DMS79 (cell line): ENCODE measurements at places on chromosomes 16 and 17.

DNA sequence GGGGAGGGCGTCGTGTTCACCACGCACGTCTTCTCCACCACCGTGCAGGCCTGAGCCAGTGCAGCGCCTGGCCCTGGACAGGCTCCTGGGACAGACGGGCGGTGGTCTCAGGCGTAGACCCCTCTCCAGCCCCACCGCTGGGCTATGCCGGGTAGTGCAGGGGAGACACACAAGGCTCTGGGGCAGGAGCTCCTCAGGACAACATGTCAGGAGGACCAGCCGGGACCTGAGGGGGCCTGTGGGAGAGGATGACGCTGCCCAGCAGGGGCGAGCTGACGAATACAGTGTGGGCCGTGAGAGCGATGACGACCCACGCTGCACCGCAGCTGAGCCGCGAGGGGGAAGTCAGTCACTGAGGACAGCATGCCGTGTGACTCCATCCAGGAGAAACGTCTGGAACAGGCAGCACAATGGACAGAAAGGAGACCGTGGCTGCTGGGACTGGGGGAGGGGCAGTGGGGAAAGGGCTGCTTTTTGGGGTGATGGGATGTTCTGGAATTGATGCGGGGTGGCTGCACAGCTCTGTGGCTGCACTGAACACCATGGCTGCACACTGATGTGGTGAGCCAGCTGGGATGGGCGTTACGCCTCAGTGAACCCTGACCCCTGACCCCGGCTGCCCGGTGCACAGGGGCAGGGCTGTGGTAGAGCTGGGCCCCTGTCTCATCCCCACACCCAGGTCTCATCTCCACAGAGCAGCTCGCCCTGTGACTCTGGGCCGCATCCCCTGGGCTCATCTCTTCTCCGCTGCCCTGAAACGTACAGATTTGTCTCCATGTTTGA lies 20.2 kb downstream of the DNASE1 start:
- no peak for DNase-seq

GRCh38 chr16:12235110-12235509 lies 258.6 kb downstream of the SNX29 start:
- no peak for DNase-seq

GRCh38 chr17:45823598-45823997 lies 21.1 kb upstream of the SPPL2C start:
- DNase-seq, result no peak

- DNase-seq, result no peak
Observed at GRCh38 chr16:26316683-26317464, 625.1 kb downstream of the HS3ST4 start.

DNA sequence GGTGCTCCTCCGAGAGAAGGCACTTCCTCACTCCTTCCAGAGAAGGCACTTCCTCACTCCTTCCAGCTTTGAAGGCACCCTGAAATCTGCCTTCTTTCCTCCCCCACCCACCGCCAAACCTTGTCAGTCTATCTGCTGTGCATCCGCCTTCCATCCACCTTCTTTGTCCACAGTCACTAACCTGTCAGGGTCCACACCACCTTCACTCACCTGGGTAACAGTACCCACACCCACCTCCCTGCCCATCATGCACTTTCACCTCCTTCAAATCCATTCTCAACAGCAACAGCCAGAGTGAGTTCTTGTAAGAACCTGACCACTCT lies 5.2 kb downstream of the CCDC102A start:
- DNase-seq, result no peak

DNA sequence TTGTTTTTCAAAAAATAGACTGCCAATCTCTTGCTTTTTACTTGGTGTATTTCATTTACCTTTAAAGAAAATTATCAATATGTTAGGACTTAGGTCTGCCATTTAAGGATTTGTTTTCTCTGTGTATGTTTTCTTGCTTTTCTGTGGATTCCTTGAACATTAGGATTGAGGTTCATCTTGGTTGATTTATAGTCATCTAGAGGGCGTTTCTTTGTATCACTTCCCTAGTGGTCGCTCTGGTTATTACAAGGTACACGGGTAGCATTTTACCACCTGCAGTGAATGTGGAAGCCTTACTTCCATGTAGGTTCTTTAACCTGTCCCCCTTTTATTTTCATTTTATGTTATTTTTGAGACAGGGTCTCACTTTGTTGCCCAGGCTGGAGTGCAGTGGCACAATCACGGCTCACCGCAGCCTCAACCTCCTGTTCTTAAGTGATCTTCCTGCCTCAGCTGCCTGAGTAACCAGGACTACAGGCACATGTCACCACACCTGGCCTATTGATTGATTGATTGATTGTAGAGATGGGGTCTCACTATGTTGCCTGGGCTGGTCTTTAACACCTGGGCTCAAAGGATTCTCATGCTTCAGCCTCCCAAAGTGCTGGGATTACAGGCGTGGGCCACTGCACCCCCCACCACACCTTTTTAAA lies 35.2 kb upstream of the CBX4 start:
- DNase-seq, result no peak
